Smooth muscle cell of the pulmonary artery (primary cell): ENCODE measurements at places on chromosomes 2 and 18. TPM values are rescaled to one million over a fixed set of nuclear protein-coding genes. Genes with fewer than 3 reads are reported as not detected.

BOLL gene
- not detected in 2 replicates for total RNA-seq

NXPH2 gene
- 0.33 and 0.52 TPM in 2 replicates for total RNA-seq

TCF7L1 gene
- 5.1 and 5.2 TPM in 2 replicates for total RNA-seq

HOXD8 gene
- total RNA-seq, result 0.46 and 1.4 TPM in 2 replicates

FOXI3 gene
- total RNA-seq, result not detected in 2 replicates

STON1 gene
- 24.5 and 35.6 TPM in 2 replicates for total RNA-seq

SNORC gene
- 0.65 and 1.6 TPM in 2 replicates for total RNA-seq

SP100 gene
- 94.7 and 111 TPM in 2 replicates for total RNA-seq

RNF149 gene
- 48.2 and 57.4 TPM in 2 replicates for total RNA-seq

RGPD4 gene
- total RNA-seq, result under 0.01 TPM in 1 of 2 replicates, not detected in the other

FBXO15 gene
- 0.65 and 0.73 TPM in 2 replicates for total RNA-seq

MDH1B gene
- 0.33 and 0.72 TPM in 2 replicates for total RNA-seq

REG1B gene
- total RNA-seq, result not detected in 2 replicates

SLC14A1 gene
- total RNA-seq, result 167 and 254 TPM in 2 replicates

SKOR2 gene
- total RNA-seq, result not detected in 2 replicates

TMEM163 gene
- 0.13 and 0.76 TPM in 2 replicates for total RNA-seq

TIMM21 gene
- 27.2 and 27.6 TPM in 2 replicates for total RNA-seq

HMSD gene
- total RNA-seq, result 0.33 TPM in 1 of 2 replicates, not detected in the other

CACNB4 gene
- total RNA-seq, result 2.0 and 10.8 TPM in 2 replicates

CHAC2 gene
- 0.78 and 1.1 TPM in 2 replicates for total RNA-seq

EVX2 gene
- not detected in 2 replicates for total RNA-seq

C1QL2 gene
- total RNA-seq, result not detected in 2 replicates

UGT1A5 gene
- not detected in 2 replicates for total RNA-seq

RUFY4 gene
- total RNA-seq, result not detected in 2 replicates

CXXC1 gene
- total RNA-seq, result 38.4 and 40.1 TPM in 2 replicates

DSG1 gene
- total RNA-seq, result not detected in 2 replicates

SIX3 gene
- not detected in 2 replicates for total RNA-seq

HOXD4 gene
- total RNA-seq, result 0.46 and 4.6 TPM in 2 replicates

FNDC4 gene
- 39.9 and 52.9 TPM in 2 replicates for total RNA-seq

CTNNA2 gene
- total RNA-seq, result 0.07 TPM in 1 of 2 replicates, not detected in the other

GPR35 gene
- total RNA-seq, result 0.85 and 2.0 TPM in 2 replicates

LHCGR gene
- not detected in 2 replicates for total RNA-seq

NYAP2 gene
- total RNA-seq, result not detected in 2 replicates

COLEC11 gene
- total RNA-seq, result 0.50 and 1.4 TPM in 2 replicates
